AG04449 (cell line): ENCODE measurements at places on chromosomes 1 and 21.
A peak's percentile ranks its signal among the peaks of the same experiment; 100 is the strongest.

- no peak for DNase-seq
Measured at GRCh38 chr1:147757015-147757990, 3.1 kb downstream of the GJA5 start.

DNA sequence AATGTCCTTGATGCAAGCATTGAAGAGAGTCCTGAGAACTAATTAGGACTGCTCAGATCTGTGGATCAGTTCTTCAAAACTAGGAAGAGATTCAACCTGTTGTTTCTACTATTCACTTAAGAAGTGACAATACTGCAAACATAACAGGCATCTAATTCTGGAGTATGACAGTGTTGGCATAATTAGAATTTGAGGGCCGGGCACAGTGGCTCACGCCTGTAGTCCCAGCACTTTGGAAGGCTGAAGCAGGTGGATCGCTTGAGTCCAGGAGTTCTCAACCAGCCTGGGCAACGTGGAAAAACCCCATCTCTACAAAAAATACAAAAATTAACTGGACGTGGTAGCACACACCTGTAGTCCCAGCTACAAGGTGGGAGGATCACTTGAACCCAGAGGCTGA lies 8.0 kb upstream of the FOXJ3 start:
- DNase-seq = no peak

DNA sequence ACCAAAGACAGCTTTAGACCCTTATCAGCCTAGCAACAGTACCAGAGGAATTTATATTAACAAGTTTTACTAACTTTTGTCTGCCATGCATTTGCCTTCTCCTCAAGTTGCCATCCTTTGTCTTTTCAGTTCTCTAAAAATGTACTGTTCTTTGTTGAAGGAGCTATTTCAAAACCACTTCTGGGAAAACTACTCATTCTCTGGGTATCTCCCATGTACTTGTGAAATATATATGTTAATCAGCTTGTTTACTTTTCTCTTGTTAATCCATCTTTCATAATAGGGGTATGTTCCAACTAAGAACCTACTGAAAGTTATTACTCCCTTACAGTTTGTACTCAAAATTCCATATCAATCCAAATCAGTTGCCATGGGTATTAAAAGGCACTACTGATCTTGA lies 16.3 kb downstream of the DPYD start:
- DNase-seq = no peak

GRCh38 chr1:40868051-40868723 lies 6.0 kb upstream of the CITED4 start:
- peak; percentile 46 for DNase-seq

DNA sequence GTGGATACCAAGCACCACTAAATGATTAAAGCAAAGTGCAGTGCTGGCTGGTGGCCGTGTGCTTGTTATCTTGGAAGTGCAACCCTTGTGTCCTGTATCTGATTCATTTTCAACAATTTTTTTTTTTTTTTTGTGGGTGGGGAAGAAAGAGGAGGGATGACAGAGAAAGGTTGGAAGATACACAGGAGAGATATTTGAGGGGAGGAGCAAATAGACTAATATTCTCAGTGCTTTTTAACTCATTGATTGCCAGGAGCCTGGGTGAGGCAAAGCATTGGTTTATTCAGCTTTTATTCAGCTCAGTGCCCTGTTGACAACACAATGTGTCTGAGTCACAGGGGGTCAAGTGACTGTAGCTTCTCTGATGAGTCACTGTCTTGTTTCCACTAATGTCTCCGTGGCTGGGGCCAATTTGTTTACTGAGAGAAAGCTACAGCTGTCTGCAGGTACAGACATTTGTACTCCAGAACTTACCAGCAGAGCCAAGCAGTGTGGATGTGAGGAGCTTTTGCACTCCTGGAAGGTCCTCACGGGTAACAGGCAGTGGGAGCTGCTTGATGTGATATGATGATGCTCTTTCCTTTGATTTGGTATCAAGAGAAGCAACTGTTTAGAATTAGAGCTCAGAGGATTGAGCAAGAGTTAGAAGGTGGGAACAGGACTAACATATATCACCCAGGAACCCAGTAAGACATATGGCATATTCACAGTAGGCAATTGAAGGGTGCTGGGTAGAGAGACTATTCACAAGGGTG lies 23.6 kb upstream of the DNM3 start:
- no peak for DNase-seq

DNA sequence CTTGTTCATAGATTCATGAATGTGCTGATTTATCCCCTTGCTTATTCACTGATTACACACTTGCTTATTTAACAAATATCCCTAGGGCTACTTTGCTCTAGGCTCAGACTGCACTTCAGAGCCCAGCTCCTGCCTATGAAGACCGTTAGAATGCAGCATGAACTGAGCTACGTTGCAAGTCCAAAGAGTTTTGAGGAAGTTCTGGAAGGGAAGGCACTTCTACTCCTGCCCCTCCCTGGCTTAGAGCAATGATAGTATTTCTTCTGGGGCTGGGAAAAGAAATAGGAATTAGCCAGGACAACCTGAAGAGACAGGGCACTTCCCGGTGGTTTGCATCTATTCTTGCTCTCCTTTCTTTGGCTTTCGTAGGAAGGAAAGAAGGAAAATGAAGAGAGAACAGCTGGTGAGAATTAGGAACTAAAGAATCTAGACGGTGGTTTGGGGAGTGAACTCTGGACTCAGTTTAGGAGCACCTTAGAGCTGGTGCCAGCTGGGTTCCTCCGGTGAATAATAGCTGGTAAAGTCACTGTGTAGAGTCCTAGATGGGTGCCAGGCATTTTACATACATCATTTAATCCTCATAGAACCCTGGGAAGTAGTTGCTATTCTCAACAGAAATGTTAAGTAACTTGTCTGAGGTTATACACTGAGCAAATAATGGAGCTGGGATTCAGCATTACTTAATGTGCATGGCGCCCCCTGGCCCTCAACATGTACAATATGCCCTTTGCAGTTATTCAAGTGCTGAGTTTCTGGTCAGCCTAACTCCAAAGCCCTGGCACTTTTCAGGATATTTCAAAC lies 65.9 kb downstream of the NDUFS5 start:
- no peak for DNase-seq

DNA sequence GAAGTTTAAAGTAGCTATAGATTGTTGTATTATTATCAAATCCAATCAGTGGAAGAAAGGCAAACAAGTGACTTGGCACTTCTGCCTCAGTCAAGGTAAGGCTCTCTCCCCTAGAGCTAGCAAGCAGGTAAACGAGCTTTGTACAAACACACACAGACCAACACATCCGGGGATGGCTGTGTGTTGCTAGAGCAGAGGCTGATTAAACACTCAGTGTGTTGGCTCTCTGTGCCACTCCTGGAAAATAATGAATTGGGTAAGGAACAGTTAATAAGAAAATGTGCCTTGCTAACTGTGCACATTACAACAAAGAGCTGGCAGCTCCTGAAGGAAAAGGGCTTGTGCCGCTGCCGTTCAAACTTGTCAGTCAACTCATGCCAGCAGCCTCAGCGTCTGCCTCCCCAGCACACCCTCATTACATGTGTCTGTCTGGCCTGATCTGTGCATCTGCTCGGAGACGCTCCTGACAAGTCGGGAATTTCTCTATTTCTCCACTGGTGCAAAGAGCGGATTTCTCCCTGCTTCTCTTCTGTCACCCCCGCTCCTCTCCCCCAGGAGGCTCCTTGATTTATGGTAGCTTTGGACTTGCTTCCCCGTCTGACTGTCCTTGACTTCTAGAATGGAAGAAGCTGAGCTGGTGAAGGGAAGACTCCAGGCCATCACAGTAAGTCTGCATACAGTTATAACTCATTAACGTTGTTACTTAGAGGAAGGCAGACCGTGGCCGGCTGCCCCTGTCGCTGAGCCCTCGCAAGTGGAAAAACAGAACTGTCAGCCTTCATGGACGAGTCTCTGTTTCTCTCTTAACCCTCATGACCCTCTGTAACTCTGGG lies at the start of gene PALMD:
TSS of gene PALMD (plus strand) at position 415 of the 833 bp plus-strand sequence. CDS start at position 620, 205 bp downstream.
- no peak for DNase-seq

DNA sequence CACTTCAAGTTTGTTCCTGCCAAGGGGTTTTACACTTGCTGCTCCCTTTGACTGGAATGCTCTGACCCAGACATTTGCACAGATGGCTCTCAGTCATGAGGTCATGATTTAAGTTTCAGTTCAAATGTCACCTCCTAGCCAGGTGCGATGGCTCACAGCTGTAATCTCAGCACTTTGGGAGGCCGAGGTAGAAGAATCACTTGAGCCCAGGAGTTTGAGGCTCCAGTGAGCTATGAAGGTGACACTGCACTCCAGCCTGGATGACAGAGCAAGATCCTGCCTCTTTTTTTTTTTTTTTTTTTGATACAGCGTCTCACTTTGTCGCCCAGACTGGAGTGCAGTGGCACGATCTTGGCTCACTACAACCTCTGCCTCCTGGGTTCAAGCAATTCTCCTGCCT lies 4.5 kb upstream of the ZMYM4 start:
- no peak for DNase-seq

DNA sequence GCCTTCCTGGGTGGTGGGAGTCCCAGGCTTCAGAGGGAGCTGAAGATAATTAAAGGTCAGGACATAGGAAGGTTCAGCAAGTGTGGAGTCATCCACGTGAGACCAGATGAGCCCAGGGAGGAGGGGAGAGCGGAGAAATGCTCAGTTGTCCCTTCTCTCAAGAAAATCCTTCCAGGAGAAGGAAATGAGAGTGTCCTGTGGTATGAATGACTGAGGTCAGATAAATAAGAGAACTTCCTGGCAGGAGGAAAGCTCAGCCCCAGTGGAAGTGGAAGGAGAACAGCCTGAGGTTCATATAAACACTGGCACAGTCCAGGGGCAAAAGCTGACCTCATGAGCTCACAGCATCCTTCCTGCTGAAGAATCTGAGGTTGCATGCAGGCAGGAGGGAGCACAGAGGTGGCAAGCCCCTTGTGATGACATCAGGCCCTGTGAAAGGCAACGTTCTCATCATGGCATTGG lies 97.6 kb downstream of the NAV1 start:
- DNase-seq = no peak

- no peak for DNase-seq
Measured at GRCh38 chr1:57848406-57848805, 424.5 kb upstream of the DAB1 start.

DNA sequence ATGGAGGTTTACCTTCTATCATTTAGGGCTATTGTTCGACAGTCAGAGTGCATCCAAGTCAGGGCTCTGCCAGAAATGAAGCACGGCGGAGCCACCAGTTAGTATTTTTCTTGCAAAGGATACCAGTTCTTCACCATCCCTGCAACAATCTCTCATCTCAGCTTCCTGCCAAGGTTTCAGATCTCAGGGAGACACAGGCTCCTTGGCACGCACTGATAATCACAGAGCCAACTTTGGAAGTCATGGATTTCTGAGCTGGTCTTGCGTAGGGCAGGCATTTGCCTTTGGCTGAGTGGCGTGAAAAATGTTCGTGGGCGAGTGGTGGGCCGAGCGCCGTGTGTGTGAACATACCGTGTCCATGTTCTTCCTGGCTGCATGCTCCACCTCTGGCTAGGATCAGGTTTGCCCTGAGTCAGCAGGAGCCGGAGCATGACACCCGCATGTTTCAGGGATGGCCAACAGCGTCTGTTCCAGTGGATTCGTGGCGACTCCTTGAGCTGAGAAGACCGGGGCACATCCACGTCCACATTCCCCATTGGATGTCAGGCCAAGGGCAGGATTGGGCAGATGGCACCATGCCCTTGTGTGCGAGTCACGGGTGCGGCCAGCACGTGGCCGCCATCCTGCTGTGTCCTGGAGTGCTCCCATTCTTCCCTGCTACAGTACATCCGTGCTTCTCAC lies 118.5 kb upstream of the C1orf174 start:
- DNase-seq = no peak

GRCh38 chr21:26194811-26195251 lies 24.3 kb upstream of the APP start:
- no peak for DNase-seq

- DNase-seq = no peak
Measured at GRCh38 chr1:231927431-231927830, 300.8 kb downstream of the DISC1 start.

- no peak for DNase-seq
Measured at GRCh38 chr1:203056516-203056915, 29.3 kb downstream of the MYOG start.

DNA sequence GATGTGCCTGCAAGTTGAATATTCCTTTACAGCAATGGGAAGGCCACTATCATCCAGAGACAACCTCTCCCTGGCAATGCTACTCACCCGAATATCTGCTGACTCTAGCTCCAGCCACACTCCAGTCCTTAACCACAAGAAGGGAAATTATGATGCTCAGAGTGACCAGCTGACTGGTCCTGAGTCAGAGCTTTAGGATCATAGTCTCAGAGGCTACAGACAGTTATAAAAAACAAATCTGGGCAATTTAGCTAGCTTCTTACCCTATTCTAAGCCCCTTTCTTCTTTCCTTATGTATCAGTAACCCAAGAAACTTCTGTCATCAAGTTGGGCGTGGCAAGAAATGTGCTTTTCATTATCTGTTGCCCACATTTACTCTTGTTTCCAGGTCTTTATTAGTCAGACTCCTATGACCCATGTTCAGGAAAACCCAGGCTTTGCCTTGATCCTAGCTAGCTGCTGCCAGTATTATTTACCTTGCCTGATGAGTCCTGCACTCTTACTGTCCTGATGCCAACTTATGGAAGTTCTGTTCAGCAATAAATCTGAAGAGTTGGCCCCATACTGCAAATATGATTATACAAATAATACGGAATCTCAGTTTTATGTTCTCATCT lies 207.0 kb downstream of the TTLL7 start:
- DNase-seq = no peak

DNA sequence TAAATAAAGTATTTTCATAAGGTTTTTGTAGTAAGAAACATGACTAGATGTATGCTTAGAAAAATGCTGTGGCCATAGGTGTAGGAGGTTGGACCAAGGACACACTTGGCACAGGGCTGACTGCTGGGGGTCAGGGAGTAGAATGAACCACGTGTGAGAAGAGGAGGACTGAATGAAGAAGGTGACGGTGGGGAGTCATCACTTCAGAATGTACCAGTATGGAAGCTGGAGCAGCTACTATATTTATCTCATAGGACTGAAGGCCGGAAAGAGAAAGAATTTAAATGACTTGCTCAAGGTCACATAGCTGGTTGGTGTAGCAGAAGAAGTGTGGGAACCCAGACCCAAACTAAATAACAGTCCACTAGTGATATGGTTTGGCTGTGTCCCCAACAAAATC lies 79.8 kb upstream of the HAO2 start:
- no peak for DNase-seq

- no peak for DNase-seq
Measured at GRCh38 chr1:241356519-241357365, at the start of gene RGS7. RGS7 (minus strand) TSS chr1:241357205.

DNA sequence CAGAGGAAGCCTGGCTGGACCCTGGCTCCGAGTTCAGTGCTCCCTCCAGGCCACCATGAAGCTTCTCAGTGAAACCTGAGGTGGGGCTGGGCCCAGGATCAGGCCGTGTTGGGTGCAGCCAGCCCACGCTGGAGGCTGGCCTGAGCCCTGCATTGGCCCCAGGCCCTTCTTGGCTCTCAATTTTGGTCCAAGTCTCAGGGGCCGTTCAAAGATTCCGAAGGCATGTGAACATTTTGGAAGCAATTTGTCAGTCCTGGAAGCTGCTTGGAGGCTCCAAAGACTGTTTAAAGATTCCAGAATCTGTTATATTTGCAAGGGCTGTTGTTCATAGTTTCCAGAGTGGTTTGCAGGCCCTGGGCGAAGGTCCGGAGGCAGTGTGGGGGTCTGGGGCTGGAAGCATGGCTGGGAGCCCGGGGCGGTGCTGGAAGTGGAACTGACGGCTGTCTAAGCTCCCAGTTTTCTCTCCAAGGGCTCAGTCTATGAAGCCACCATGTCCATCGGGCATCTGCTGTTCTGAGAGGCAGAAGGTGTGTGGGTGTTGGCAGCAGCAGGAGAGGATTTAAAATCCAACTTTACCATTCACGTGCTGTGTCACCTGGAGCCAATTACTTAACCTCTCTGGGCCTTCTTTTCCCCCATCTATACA lies 104.9 kb downstream of the EPHB2 start:
- no peak for DNase-seq
